ENCODE measurements at places on chromosomes 5 and 9.

- DNase-seq: peak; percentile 12
Observed at GRCh38 chr9:12425878-12426864, 267.0 kb upstream of the TYRP1 start.

DNA sequence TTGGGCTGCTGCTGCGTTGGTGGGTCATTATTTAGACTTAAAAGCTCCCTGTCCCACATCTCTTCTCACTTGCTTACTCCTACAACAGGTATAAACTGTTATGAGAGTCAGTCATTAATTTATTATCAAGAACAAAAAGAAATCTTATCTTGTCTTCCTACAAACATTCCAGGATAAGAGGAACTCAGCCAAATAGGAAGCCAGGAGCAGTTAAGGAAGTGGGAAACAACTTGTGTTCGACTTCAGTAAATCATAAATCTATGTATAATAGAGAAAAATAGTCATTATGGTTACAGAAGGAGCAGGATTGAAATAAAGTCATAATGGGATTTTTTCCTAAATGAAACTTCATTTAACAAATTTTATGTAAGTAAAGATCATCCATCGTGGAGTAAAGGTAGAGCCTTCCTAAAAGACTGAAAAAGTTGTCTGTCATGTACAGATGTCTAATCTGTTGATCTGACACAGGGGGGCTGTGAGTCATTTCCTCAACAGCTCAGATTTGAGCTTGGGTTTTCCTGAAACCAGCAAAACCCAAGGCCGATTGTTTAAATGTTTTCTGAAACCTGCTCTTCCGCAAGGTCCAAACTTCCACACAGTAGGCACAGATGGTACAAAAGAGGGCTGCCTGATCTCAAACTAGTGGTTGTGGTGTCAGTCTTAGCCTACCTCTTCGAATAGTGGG lies 25.3 kb upstream of the LRRTM2 start:
- no peak for DNase-seq

- DNase-seq: peak; percentile 50
Observed at GRCh38 chr5:151718153-151718552, 31.4 kb upstream of the SPARC start.

- no peak for DNase-seq
Observed at GRCh38 chr5:147176422-147176821, 58.4 kb upstream of the STK32A start.

GRCh38 chr5:155872629-155873220 lies 454.2 kb upstream of the SGCD start:
- DNase-seq: no peak

DNA sequence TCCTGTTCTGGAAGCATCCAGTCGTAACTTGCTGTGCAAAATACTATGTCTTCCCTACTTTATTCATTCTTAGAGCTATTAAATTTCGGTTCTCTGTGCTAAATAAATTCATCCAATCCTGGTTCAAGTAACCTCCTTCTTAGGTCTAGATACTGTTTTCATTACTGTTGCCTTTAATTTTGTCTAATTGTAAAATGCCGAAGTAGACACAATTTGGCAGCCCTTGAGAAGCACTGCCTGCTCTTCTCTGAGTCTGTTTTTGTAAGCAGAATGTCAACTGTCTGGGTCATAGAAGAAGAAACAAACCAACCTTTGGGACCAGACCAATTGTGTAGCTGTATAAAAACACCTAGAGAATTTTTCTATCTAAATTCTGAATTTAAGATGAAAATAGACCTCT lies 249.3 kb downstream of the PJA2 start:
- DNase-seq: no peak

DNA sequence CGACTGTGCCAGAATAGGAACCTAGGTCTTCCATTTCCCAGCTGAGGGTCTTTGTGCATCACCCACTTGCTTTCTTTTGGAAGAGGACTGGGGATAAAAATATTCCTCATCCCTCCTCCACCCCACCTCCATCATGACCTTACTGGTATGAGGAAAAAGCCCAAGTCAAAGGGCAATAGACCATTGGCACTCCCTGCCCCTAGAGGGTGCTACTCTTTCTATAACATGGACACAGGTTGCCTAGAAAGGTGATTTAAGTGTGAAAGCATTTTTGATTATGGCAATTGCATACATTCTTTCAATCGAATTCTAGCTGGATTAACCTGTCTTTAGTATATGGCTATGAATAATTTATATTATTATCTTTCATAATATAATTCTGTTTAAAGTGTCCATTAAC lies 22.8 kb upstream of the ZNF618 start:
- no peak for DNase-seq

DNA sequence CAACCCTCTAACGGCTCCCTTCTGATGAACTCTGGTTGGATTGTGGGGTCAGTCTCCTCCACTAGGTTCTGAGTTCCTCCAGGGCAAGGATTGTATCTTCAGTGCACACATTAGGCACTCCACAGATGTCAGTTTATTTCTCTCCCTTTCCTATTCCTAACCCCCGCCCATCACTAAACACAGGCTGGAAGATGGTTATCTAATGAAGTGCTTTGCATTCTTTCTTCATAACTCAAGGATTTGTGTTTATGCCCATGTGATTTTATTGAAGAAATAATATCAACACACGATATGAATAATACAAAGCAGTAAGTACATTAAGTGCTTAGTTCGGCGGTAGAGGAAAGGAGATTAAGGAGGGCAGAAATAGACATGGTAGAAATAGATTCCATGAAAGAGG lies 4.4 kb upstream of the CREBRF start:
- no peak for DNase-seq

DNA sequence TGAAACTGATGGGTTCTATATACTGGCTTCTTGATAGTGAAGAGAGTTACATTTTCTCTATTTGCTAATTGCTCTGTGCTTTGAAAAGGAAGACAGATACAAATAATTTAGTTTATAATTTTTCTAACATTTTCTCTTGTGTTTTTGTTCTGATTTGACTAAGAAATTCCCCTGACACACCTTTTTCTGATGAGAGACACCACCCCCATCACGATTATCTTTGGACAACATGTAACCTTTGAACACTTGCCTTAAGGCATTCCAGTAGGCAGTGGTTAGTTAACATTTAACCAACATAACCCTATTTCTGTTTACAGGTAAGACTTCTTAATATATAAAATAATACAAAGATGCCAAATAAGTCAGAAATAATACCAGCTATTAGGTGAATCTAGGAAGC lies 4.1 kb upstream of the PTBP3 start:
- no peak for DNase-seq

DNA sequence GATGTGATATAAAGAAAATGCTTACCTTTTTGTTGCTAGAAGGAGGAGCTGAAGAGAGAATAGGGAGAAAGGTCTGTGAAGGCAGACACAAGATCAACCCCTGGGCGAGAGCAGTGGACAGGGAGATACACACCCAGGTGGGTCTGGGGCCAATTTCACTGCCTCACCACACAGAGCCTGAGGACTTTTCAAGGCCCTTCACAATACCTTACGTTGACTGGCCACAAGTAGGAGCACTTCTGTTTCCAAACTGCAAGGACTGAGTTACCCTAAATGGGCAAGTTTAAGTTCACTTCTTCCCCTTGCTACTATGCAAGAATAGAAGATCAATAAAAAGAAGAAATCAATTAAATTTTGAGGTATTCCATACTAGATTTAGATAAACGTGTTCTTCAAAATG lies 174.5 kb upstream of the SLC12A2 start:
- DNase-seq: peak; percentile 47

DNA sequence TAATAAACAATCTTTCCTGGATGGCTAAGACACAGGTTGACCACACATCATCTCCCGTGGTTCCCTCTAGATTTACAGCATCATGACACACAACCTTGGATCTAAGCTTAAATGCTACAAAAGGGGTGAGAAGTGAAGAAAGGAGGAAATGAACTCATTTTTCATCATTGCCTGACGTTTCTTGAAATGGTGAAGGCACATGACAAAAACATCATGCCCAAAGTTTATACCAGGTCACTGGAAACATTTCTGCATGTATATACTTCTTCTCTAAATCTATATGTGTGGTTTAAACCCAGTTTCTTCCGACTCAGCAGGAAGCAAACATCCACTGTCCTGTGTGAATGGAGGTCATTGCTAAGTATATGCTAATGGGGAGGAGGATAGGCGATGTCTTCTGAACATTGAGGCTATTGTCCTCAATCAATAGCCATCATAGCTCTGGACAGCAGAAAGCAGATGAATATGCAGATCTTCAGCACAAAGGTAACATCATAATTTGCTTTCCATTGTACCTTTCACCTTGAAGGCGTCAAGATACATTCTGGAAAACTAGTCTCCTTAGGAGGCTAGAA lies 137.4 kb downstream of the MED27 start:
- DNase-seq: no peak

Data from cerebellar cortex (tissue), 1 donor.